Thyroid gland (tissue), 4 donors: ENCODE measurements at places on chromosomes 3 and 15. TPM values are rescaled to one million over a fixed set of nuclear protein-coding genes. Genes with fewer than 3 reads are reported as not detected.

GRCh38 chr15:95558131-95558530 lies 772.4 kb upstream of the NR2F2 start:
- no peak for DNase-seq
- H3K27ac ChIP-seq: no peak overlapping the region
- H3K4me1 ChIP-seq: no peaks in the 10 kb centered on the region
- H3K27me3 ChIP-seq: no peaks in the 10 kb centered on the region
- no peaks in the 10 kb centered on the region for H3K36me3 ChIP-seq

- DNase-seq: no peak
- H3K27me3 ChIP-seq: no peaks in the 10 kb centered on the region
- no peak overlapping the region for H3K4me3 ChIP-seq
- H3K27ac ChIP-seq: no peak overlapping the region
- H3K4me1 ChIP-seq: no peaks in the 10 kb centered on the region
These were observed 477.8 kb downstream of the FGF12 start for GRCh38 chr3:192249516-192249915.

DNA sequence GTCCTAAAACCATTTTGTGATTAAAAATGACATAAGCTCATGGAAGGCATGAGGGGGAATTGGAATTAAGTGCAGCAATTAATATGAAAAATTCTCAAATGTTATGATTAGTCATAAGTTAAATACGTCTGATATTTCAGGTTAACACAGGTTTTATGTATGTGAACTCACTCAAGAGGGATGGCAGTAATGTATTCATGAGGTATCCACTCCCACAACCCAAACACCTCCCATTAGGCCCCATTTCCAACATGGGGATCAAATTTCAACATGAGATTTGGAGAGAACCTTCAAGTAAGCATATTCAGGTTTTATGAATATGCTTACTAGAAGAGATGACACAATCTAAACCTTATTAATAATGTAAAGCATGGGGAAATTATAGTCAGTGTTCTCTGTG lies 41.6 kb upstream of the IL20RB start:
- H3K4me3 ChIP-seq: no peak overlapping the region
- no peaks in the 10 kb centered on the region for H3K4me1 ChIP-seq
- DNase-seq: no peak
- H3K27ac ChIP-seq: no peak overlapping the region
- H3K27me3 ChIP-seq: no peaks in the 10 kb centered on the region

DNA sequence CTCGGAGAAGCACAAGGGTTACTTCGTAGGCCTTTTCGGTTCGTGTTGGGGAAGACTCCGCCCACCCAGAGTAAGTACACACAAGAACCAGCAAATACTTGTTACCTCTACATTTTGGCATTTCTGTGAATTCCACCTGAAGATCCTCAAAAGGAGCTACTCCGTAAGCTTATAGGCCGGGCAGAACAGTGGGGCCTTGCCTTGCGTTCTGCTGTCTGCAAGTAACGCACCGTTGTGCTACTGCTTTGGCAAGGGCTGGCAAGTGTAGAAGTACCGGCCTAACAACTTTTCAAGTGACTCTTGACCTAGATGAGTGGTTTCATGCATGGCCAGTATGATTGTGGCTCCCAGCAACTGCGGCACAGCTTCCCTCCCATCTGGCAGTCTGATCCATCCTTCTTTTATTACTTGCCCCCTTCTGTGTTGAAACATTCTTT lies 6.4 kb upstream of the DNAAF4 start:
- H3K27ac ChIP-seq: peak overlapping the region; percentile 89
- DNase-seq: peak; percentile 93
- no peaks in the 10 kb centered on the region for H3K27me3 ChIP-seq
- H3K4me3 ChIP-seq: no peak overlapping the region
- no peaks in the 10 kb centered on the region for H3K36me3 ChIP-seq
- H3K4me1 ChIP-seq: peaks cover 18% of the 10 kb centered on the region

- H3K4me1 ChIP-seq: peaks cover 7% of the 10 kb centered on the region
- DNase-seq: no peak
- H3K4me3 ChIP-seq: no peak overlapping the region
- H3K27me3 ChIP-seq: no peaks in the 10 kb centered on the region
- H3K27ac ChIP-seq: peak overlapping the region; percentile 15
These were observed 45.2 kb upstream of the FILIP1L start for GRCh38 chr3:100159331-100160153.

GRCh38 chr3:64074060-64074459 lies 50.8 kb upstream of the PSMD6 start:
- H3K4me1 ChIP-seq: peaks cover 4% of the 10 kb centered on the region
- no peaks in the 10 kb centered on the region for H3K27me3 ChIP-seq
- no peak for DNase-seq
- no peaks in the 10 kb centered on the region for H3K36me3 ChIP-seq
- no peak overlapping the region for H3K27ac ChIP-seq
- H3K4me3 ChIP-seq: no peak overlapping the region

- H3K4me1 ChIP-seq: peaks cover 13% of the 10 kb centered on the region
- H3K4me3 ChIP-seq: no peak overlapping the region
- no peaks in the 10 kb centered on the region for H3K36me3 ChIP-seq
- no peak overlapping the region for H3K27ac ChIP-seq
These were observed 134.2 kb upstream of the LIPC start for GRCh38 chr15:58297639-58298038.

- H3K27ac ChIP-seq: no peak overlapping the region
- H3K4me1 ChIP-seq: peaks cover 4% of the 10 kb centered on the region
- DNase-seq: no peak
These were observed 58.8 kb downstream of the NCEH1 start for GRCh38 chr3:172651936-172652625.

DNA sequence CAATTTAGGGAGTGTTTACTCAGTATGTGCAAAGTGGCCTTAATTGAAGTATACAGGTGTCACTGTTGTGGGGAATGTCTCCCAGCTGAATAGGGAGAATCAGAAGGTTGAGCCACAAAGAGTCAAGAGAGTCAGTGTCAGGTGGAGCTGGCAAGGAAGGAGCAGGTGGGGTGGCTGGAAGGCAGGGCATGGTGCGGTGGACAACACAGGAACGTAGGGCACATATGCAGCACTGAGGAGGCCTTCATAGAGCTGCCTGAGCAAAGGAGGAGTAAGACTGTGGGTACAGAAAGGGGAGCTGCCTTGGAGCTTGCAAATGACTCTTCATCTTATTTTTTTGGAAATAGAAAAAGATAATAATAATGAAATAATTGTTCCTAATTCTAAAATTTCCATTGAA lies 20.0 kb downstream of the ARHGEF3 start:
- H3K27ac ChIP-seq: no peak overlapping the region
- H3K36me3 ChIP-seq: no peaks in the 10 kb centered on the region
- peaks cover 20% of the 10 kb centered on the region for H3K4me1 ChIP-seq
- H3K4me3 ChIP-seq: no peak overlapping the region
- no peaks in the 10 kb centered on the region for H3K27me3 ChIP-seq

DNA sequence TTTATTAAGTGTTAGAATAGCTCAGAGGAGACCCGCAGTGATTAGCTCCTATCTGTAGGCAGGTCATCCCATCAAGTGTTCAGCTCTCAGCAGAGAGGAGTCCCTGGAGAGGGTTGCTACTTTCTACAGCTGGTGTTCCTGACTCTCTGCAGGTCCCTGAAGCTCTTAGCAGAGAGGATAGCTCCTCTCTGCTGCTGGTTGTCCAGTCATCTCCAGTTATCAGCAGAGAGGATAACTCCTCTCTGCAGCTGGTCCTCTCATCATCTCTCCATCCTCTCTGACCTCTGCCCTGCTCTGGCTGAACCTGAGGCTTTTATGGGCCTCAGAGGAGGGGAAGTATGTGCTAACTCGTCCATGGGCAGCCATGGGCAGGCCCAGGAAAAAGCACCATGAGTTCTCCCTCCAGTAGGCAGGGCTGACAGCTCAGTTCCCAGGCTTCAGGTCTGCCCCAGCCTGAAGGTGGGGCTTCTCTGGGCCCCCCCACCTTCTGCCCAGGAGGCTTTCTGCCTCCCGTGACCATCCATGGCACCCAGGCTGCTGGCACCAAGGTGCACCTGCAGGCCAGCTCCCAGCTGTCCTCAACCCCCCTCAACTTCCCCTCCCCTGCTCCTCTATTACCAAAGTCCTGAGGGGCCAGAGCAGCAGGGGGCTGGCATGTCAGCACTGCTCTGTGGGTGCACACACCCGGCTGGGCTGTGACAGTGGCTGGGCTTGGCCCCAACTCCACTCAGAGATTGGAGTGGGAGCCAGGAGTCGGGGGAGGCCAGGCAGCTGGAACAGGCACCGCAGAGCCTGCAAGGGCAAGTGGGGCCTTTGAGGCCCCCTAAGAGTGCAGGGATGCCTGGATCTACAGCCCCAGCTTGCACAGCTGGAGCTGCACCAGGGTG lies 98.9 kb upstream of the FRMD4B start:
- H3K4me1 ChIP-seq: peaks cover 21% of the 10 kb centered on the region
- peak; percentile 31 for DNase-seq
- H3K27ac ChIP-seq: no peak overlapping the region
- no peak overlapping the region for H3K4me3 ChIP-seq

GRCh38 chr3:170907637-170908234 lies 701 bp downstream of the EIF5A2 start:
- peak overlapping the region; percentile 66 for H3K4me3 ChIP-seq
- no peak overlapping the region for H3K27ac ChIP-seq
- peak; percentile 2 for DNase-seq
- no peaks in the 10 kb centered on the region for H3K36me3 ChIP-seq
- no peaks in the 10 kb centered on the region for H3K27me3 ChIP-seq
- H3K4me1 ChIP-seq: peaks cover 8% of the 10 kb centered on the region

Gene CHRNA5
- not detected for total RNA-seq

Gene EXD1
- not detected for total RNA-seq

Gene KLHL40
- total RNA-seq: not detected

Gene JMJD7
- total RNA-seq: 21.7 TPM
